ENCODE measurements at places on chromosomes 4 and X.

- no peak for DNase-seq
Measured at GRCh38 chr4:64079316-64079715, 329.9 kb downstream of the TECRL start.

GRCh38 chr4:84503495-84504437, 4.7 kb upstream of the NKX6-1 start:
- DNase-seq, result no peak

DNA sequence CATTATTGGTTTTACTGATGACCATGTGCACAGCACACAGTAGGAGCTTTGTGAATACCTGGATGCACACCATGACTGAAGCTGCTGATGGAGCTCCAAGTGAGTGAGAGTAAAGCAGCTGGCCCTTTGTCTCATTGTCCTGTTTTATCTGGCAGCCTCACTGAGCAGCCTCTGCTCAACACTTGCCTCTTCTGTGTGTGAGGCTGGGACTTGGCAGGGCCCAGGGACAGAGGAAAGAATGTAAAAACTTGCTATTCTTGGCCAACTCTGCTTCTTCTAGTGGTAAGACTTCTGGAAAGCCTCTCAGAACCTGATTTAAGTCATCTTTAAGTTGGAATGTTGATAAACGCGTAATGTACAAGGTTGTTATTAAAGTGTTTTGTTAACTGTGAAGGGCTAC, 61.4 kb downstream of the BEX1 start:
- DNase-seq, result no peak

DNA sequence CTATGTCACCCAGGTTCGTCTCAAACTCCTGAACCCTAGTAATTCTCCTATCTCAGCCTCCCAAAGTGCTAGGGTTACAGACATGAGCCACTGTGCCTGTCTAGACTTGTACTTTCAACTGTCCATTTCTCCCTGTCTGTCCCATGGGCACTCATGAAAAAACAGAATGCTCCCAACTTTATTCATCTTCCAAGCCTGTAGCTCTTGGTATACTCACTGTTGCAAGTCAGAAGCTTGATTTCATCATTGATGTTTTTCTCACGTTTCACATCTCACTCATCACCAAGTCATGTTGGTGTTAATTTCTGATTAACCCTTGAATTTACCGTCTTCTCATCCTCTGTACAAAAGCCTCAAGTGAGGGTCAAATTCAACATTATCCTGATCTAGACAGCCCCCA, 7.3 kb upstream of the SRP72 start:
- no peak for DNase-seq

GRCh38 chrX:13955975-13956374, 73.7 kb downstream of the GEMIN8 start:
- no peak for DNase-seq
